ENCODE measurements at places on chromosomes 11 and 22.

GRCh38 chr11:102476812-102477211 is 24.2 kb upstream of the TMEM123 start:
- DNase-seq = no peak

DNA sequence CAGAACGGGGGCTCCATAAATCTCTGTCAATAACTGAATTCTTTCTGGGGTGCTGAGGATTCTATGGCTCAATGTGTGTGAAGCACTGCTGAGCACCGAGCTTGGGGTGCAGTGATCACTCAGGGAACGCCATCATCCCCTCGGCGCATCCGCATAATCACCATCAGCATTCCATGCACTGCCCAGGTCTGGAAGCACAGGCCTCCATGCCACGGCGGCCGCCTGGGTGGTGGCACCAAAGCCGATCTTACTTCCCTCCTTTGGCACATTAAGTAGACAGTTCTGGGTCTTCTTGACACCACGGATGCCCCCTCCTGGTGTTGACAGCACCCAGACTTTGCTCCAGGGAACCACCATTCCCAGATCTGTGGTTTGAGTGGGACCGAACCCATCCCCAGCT is 15.6 kb downstream of the LTO1 start:
- no peak for DNase-seq

DNA sequence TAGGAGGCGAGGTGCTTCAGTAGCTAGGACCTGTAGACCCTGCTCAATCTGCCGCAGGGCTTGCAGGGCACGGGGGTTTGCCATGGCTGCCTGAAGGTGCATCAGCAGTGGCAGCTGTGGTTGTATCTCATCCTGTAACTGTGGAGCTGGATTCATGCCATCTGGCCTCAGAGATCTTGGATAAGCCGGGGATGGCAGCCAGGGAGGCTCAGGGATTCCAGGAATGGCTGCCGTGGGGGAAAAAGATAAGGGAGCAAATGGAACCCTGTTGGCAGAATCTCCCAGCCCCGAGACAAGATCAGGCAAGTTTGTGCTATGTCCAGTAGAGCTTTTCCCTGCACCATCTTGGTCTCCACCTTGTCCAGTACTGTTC is 1.8 kb downstream of the UBQLN3 start:
- no peak for DNase-seq

GRCh38 chr22:39622881-39623367 is 52.4 kb downstream of the CACNA1I start:
- DNase-seq = peak; percentile 53

GRCh38 chr22:21791635-21792625 is 56.3 kb upstream of the YPEL1 start:
- no peak for DNase-seq

- no peak for DNase-seq
Measured at GRCh38 chr11:133864756-133865155, 19.4 kb upstream of the SPATA19 start.

- no peak for DNase-seq
Measured at GRCh38 chr11:8947230-8947943, 4.6 kb upstream of the ASCL3 start.

DNA sequence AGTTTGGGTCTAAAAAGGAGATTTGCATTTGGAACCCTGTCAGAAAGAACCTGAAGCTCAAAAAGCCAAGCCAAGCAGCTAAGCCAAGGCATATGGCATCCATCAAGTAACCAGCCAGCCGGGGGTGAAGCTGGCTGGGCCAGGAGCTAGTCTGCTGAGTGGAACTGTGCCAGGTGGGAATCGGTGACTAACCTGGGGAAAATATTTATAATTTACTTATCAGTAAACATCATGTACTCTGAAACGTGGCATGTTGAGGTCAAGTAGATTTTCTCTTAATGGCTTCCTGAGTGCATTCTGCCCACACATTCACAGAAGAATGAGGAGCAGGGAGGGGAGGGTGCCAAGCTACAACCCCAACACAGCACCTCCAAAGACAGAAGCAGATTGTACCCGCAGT is 70.5 kb upstream of the SESN3 start:
- no peak for DNase-seq

GRCh38 chr22:33573479-33573878 is 346.8 kb downstream of the LARGE1 start:
- DNase-seq = no peak

DNA sequence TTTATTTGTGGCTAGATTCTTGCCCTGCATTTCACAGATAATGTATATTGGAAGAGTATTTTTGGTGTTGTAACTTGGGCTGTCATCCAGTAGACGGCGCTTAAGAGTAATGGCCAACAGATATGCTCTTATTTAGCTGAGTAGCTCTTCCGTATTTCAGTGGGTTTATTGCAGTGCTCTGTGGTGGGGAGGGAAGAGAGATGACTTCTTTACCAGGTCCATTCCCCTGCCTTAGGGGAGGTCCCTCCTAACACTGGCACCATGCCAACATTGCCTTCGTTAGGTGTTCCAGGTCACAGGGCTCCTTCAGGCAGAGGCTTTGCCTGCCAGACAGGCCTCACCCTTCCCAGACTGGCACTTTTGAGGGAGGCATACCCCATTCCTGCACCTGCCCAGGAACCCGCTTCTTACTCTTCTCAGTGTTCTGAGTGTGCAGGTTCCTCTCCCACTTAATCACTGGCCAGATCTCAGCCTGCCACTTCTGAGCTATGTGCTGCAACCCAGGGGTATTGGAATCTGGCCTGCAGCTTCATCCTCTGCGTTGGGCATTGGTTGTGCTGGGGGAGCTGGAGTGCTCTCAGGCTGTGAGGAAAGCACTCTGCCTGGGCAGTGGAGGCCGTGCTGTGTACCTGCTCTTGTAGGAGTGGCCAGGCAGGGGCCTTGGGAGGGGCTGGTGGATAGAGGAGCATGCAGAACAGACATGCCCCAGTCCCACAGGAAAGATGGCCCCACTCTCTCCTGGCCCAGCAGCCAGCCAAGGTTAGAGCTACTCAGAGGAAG is 29.4 kb upstream of the SLN start:
- DNase-seq = no peak

- no peak for DNase-seq
Measured at GRCh38 chr11:57513911-57514537, 1.5 kb downstream of the SLC43A1 start.

DNA sequence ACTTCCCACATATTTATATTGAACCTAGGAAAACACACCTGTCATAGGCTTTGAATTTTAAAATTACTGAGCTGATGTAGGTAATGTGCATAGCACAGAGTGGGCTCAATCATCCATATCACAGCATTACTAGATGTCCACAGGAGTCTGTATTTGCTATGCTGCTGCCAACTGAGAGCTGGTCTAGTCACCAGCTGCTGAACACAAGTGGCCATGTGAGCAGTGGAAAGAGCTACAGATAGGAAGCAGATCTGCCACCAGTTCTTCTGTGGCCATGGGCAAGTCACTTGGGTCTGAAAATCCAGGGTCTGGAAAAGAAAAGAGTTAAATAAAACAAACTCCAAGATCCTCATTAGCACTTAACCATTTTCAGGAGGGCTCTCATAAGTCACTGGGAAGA is 91.8 kb downstream of the APIP start:
- no peak for DNase-seq

- DNase-seq = no peak
Measured at GRCh38 chr11:46216019-46216764, 61.3 kb upstream of the CREB3L1 start.

DNA sequence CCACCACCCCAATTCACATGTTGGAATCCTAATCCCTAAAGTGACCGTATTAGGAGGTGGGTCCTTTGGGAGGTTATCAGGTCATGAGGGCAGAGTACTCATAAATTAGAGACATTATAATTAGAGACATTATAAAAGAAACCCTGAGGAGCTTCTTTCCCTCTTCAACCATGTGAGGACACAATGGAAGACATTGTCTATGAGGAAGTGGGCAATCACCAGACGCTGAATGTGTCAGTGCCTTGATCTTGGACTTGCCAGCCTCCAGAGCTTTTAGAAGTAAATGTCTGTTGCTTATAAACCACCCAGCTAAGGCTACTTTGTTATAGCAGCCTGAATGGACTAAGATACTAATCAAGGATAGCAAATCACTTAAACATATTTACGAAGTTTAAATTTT is 14.8 kb downstream of the GAB2 start:
- no peak for DNase-seq

GRCh38 chr22:20026204-20026908 is 5.4 kb downstream of the TANGO2 start:
- DNase-seq = no peak

GRCh38 chr11:85717429-85717828 is 31.4 kb upstream of the CCDC89 start:
- DNase-seq = no peak

All from stimulated activated CD4-positive, alpha-beta T cell treated with anti-CD3 and anti-CD28 coated beads, Interleukin-1b, Interleukin-23, amount 100 ng/mL, for 1 hour (primary cell).